ENCODE measurements at places on chromosomes 4 and X.

- no peak for DNase-seq
These were observed 132.1 kb upstream of the LDB2 start for GRCh38 chr4:17030543-17030942.

GRCh38 chrX:80432863-80433262, 12.6 kb downstream of the TENT5D start:
- no peak for DNase-seq

DNA sequence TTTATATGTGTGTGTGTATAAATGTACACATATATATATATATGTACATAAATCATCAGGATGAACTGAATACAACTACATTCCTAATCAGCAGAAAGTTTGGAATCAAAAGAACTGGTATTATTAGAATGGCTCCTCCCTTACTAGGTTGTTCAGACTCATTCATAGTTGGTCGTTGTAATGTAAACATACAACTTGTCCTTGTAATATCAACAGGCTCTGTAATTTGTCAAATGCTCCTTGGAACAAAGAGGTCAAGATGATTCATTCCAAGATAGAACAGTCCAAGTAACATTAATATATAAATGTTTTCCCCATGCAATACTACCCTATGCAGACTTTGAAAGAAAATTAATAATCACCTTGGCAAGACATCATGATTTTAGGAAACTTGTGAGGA, 351.4 kb upstream of the SMIM31 start:
- no peak for DNase-seq

DNA sequence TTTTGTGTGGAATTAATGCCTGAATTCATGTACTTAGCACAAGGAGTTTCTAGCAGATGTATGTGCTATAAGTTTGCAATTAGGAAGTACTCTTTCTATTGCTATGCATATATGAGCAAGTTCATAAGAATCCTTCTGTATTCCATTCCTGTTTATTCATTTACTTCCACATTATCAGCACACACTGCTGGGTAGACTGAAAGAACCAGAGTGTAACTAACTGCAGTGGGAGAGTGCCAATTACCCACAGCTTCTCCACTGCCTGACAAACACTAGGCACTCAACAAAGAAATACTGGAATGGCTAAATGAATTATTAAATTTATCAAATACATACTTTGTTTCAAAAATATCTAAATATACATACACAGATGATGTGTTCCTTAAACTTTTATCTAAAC, 219.6 kb downstream of the CAMK2D start:
- DNase-seq, result no peak

DNA sequence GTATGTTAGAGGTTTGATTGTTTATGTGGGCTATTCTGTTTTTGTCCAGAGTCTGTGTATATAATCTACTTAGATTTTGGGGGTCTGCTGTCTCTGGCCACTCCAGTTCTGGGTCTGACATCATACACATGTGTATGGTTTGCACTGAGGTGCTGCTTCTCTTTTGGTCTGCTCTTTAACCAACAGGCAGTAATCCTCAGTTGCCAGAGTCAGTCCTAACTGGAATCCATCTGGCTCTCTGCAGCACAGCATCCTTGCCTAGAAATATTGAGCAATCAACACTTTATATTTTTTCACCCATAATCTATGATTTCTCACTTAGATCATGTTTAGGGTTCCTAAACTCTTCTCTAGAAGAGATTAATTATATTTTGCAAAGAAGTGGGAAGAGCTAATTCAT, 98.3 kb upstream of the SFRP2 start:
- no peak for DNase-seq

- peak; percentile 63 for DNase-seq
These were observed at the start of gene DAPP1 for GRCh38 chr4:99816545-99817308. Gene DAPP1, plus strand, starts transcription at chr4:99816827. Its CDS starts 87 bp downstream, at chr4:99816914.

GRCh38 chr4:74544655-74545361, 99.9 kb downstream of the AREG start:
- no peak for DNase-seq

GRCh38 chr4:38106311-38106710, 146.1 kb downstream of the PTTG2 start:
- no peak for DNase-seq

- no peak for DNase-seq
These were observed 204.2 kb downstream of the GPC3 start for GRCh38 chrX:133781174-133781573.

- no peak for DNase-seq
These were observed 172.8 kb downstream of the SCFD2 start for GRCh38 chr4:53193111-53193510.

DNA sequence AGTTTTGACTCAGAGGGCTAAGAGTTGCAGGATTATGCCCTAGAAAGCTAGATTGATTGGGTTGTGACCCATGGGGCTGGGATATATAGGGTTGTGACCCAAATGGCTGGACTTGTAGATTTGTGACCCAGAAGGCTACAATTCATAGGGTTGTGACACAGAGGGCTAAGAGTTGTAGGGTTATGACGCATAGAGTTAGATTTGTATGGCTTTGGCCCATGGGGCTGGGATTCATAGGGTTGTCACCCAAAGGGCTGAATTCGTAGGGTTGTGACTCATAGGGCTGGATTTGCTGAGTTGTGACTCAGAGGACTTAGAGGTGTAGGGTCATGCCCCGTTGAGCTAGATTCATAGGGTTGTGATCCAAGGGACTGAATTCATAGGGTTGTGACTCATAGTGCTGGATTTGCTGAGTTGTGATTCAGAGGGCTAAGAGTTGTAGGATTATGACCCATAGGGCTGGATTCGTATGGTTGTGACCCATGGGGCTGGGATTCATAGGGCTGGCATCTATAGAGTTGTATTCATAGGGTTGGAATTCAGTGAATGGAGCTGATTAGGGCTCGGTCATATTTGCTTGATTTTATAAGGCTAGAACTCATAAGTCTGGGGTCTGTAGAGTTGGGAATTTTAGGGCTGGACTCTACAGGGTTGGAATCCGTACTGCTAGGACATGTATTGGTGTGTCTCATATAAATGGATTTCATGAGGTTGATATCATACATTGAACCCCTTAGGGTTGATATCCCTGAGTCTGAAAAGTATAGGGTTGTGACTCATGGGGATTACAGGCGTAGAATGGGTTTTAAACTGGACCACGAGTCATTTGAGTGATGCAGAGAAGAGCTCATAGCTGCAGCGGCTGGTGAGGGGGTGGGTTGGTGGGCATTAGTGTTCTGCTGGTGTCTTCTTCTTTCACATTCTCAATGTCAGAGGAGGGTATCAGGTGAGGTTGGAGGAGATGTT, 125.7 kb downstream of the CRLF2 start:
- DNase-seq, result no peak

DNA sequence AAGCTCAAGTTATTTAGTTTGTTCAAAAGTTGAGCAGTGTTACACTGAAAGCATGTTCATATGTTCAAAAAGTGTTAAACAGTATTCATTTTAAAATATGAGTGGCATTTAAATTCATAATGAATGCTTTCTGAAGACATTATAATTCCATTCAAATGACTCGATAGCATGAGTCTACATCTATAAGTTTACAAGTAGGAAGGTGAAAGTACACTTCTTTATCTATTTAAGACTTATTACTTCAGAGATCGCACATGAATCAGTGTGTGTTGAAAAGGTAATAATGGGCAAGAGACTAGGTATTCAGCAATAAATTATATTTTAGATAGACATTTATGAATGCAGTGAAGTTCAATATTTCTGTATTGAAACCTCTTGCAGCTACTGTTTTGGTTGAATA, 456.1 kb downstream of the GRXCR1 start:
- no peak for DNase-seq

DNA sequence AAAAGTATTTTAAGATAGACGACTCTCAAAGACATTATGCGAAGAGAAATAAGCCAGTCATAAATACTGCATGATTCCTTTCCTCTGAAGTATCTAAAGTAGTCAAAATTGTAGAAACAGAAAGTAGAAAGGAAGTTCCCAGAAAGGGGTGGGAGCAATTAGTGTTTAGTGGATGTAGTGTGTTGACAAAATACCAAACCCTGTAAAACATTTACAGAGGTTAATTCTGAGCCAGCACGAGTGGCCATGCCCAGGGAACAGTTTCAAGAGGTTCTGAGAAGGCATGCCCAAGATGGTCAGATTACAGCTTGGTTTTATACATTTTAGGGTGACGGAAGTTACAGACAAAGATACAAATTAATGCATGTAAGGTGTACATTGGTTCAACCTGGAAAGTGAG, 34.4 kb upstream of the SLC25A4 start:
- DNase-seq, result no peak

GRCh38 chr4:71456841-71457240, 118.0 kb downstream of the SLC4A4 start:
- DNase-seq, result no peak

- DNase-seq, result no peak
These were observed 284.0 kb downstream of the BCOR start for GRCh38 chrX:39813631-39814277.

- no peak for DNase-seq
These were observed 106.6 kb downstream of the RASL11B start for GRCh38 chr4:52968691-52969090.

- DNase-seq, result no peak
These were observed 1.7 kb downstream of the PDLIM5 start for GRCh38 chr4:94453391-94453963.

- no peak for DNase-seq
These were observed 156.6 kb upstream of the FTHL17 start for GRCh38 chrX:31228415-31228832.

DNA sequence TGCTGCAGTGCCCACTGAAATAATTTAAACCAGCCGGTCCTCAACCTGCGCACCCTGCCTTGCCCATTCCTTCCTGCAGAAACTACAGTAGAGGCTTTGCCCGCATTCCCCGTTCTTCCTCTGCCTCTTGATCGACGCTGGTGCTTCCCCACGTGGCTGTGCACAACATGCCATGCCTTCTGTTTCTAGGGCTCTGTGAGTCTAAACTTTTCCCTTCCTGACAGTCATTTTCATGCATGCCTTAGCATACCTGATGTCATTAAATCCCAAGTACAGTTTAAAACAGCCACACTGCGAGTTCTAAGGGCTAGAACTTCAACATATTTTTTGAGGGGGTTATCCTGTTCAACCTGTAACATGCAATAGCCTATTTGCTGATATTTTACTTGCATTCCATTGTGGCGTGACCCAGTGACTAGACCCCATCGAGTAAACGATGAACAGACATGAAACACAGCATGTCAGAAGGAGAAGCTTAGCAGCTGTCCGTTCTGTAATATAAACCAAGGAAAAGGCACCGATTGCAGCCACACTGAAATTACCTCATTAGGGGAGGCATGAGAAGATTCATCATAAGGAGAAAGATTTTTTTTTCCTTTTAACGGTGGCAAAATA, 232.5 kb downstream of the ARHGAP10 start:
- DNase-seq, result no peak
